ENCODE measurements at places on chromosomes 1 and 21.
A peak's percentile ranks its signal among the peaks of the same experiment; 100 is the strongest.

- DNase-seq, result no peak
These were observed 20.4 kb downstream of the PRMT6 start for GRCh38 chr1:107076841-107077240.

- DNase-seq, result no peak
These were observed 339.6 kb downstream of the NUF2 start for GRCh38 chr1:163661391-163661790.

DNA sequence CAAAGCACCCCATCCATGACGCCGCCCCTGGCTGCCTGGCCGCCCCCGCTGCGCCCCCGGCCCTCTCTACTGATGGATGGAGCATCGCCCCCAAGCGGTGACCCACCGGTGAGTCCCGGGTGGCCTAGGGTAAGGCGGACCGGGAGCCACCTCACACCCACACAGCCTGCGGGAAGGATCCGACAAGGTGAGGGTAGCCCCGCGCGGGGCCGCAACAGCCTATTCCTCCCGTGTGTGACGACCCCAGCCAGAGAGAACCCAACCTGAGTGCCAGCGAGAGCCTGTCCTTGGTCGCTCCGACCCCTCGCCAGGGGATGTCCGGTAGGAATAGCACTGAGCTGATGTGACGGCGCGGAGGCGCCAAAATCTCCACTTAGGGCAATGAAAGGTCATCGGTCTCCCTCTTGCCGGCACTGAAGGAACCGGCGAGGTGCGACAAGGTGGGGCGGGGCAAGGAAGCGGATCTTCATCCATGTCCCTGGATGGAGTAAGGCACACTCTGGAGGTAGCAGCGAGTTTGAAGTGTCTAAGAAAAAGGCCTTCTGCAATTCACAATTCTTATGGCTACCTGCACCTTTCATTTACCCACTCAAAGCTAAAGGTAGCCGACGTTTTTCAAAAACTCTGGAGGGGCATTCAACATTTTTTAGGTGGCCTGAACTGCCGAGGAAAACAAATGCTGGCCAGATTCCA is 19.7 kb upstream of the CHIA start:
- no peak for DNase-seq

GRCh38 chr1:22808676-22809483 is 98.2 kb downstream of the EPHB2 start:
- peak; percentile 13 for DNase-seq

- DNase-seq, result no peak
These were observed 574.1 kb downstream of the PTPRU start for GRCh38 chr1:29810121-29811120.

DNA sequence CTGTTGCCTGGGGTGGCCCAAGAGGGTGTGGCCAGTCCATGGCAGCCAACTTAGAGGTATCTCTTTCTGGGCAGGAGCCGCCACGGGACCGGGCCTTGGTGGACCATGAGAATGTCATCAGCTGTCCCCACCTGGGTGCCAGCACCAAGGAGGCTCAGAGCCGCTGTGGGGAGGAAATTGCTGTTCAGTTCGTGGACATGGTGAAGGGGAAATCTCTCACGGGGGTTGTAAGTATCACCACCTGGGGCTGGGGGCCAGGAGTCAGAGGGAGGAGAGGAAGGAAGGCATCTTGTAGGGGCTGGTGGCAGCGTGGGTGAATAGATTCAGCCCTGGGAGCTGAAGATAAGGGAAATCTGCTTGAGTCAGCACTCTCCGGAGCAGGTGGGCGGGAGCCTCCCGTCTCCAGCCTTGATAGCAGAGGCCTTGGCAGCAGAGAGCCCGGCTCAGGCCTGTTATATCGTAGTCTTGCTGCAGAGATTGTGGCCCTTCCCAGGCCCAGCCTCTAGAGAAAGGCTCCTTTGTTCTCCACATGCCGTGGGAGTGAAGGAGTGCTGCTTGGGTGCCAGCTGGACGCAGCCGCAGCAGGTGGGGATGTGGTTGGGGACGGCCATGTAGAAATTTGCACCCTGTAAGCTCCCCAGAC is 25.4 kb downstream of the PHGDH start:
- no peak for DNase-seq

DNA sequence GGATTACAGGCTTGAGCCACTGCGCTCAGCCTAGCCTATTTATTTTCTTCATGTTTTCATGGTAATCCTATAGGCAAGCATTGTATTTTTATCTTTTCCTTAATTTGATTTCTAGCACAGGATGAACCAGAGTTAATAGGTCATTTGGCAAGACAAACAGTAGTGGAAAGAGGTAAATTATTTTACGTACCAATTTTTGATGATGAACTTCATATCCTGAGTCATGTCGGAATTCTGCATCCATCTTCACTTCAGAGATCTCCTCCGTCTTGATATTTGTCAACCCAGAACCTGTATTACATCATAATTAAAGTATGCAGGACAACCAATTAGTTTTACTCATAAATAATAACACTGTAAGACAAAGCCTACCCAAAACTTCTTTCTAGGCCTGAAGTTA is 162.6 kb downstream of the GABPA start:
- no peak for DNase-seq

DNA sequence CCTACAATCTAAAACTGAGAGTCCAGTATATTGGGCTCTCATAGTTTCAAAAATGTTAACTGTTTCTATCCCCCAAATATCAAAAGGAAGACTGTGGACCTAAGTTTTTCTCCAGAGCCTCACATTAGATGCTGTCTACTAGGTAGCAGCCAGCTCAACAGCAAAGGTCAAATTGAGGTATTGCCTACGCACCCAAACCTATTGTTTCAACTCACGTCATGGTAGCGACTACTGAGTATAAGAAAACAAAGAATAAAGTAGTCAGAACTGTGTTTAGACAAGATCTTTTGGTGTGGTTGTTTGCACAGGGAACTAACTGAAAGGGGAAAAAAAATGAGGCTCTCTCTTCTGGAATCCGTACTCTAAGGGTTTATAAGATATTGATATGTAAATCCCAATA is 173.2 kb downstream of the LBR start:
- DNase-seq, result no peak

DNA sequence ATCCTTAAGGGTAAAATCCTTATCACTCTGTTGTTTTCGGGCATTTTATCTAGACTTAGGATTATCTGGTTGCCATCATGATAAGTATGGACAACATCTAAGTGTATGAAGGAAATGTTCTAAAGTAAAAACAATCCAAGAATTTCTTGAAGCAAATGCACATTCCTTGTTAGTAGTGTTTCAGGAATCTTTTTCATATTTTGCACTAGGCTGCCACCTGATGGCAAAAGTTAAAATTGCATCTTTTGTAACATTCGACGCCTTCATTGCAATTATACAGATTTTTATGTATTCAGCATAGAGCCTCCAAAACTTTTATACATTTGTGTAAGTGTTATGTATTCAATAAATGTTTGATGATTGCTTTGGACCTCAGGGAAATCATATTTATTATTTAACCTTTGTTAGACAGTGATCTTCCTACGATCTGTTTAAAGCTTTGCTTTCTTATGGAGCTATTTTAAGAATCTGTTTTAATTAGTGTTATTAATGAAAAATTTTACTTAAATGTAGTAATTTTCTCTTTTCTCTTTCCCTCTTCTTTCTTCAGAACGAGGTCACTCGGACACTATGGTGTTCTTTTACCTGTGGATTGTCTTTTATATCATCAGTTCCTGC is 49.4 kb upstream of the KIAA1614 start:
- peak; percentile 78 for DNase-seq

Measured in dermis blood vessel endothelial cell (primary cell).